ENCODE measurements at places on chromosomes 2 and 18. TPM values are rescaled to one million over a fixed set of nuclear protein-coding genes. Genes with fewer than 3 reads are reported as not detected.

The CDH19 gene
- not detected for total RNA-seq

The KLHL41 gene
- total RNA-seq, result 0.87 TPM

The CHN1 gene
- 257 TPM for total RNA-seq

The PRKAG3 gene
- not detected for total RNA-seq

The ATP8B1 gene
- 0.71 TPM for total RNA-seq

The MALT1 gene
- 17.9 TPM for total RNA-seq

The C1QL2 gene
- not detected for total RNA-seq

The SPC25 gene
- total RNA-seq, result 0.57 TPM

The ABCG8 gene
- total RNA-seq, result 0.41 TPM

The ASPRV1 gene
- total RNA-seq, result 1.4 TPM

The NGEF gene
- 13.7 TPM for total RNA-seq

The HPCAL1 gene
- total RNA-seq, result 34.4 TPM

The ALK gene
- 3.0 TPM for total RNA-seq

The SGO2 gene
- 2.8 TPM for total RNA-seq

Data from motor neuron (in vitro differentiated cells).